ENCODE measurements at places on chromosomes 16 and 17.

DNA sequence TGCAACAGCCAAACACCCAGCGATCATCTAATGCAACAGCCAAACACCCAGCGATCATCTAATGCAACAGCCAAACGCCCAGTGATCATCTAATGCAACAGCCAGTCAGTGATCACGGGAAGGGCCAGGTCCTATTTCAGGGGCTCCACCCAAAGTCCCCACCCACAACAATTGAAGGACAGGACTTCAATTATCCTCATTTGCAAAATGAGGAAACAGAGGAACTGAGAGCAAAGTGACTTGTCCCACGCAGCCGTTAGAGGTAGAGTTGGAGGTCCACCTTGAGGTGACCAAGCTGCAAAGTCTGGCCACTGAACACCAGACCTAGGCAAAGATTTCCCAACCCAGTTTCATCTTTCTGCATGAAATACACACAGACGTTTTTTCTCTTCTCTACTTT lies 3.7 kb downstream of the ZG16B start:
- DNase-seq, result no peak

DNA sequence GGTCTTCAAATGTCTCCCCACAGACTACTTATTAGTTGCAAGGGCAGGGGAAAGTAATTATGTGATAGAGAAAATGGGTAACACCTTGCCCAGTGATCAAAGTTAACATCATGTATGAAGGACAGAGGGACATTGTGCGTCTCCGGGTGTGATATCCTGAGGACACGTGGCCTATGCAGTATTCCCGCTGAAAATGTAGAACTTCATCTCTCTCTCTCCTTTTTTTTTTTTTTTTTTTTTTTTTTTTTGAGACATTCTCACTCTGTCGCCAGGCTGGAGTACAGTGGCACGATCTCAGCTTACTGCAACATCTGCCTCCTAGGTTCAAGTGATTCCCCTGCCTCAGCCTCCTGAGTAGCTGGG lies 7.9 kb upstream of the CUEDC1 start:
- no peak for DNase-seq

DNA sequence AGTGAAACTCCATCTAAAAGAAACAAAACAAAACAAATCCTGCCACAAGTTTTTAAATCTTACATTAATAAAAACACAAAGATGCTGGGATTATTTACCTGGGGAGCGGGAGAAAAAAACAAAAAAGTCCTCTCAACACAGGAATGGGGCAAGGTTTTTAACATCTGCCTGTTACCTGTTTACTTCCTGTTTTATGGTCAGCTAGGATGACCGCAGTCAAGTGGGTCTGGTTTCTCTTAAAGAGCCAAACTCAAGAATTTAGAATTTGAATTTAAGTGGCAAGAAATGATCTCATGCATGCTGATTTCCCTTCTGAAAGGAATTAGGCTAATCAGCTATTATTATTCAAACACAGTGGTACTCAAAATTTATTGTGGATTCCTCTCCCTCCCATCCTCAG lies 39.7 kb upstream of the TBC1D3K start:
- DNase-seq, result no peak

DNA sequence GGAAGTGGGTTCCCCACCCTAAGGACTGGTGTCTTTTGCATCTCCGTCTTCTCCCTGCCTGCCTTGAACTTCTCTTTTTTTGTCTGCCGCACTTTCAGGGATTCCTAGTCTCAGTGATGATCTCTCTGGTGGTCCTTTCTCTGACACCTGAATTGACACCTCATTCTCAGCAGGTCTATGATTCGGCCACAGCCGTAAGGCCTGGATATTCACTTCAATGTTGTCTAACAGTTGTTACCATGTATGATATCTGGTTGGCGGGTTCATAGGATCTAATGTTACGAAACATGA lies 25.1 kb upstream of the SLC47A1 start:
- no peak for DNase-seq

DNA sequence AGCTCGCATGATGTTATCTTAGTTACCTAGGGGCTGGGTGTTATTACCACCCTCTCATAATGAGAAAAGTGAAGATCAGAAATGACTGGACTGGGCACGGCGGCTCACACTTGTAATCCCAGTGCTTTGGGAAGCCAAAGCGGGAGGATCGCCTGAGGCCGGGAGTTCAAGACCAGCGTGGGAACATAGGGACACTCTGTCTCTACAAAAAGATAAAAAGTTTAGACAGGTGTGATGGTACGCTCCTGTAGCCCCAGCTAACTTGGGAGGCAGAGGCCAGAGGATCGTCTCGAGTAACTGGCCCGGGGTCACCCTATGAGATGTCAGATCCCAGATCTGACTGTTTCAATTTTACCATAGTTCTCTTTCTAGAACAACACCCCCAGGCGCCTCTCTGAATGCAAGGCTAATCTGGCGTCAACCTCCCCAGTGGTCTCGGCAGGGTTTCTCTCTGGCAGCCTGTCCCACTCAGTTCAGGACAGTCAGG lies 1.9 kb upstream of the CCDC102A start:
- no peak for DNase-seq

- DNase-seq, result no peak
These were observed 4.6 kb downstream of the KIFC3 start for GRCh38 chr16:57797526-57798266.

GRCh38 chr16:51337662-51338061 lies 186.6 kb upstream of the SALL1 start:
- DNase-seq, result no peak

DNA sequence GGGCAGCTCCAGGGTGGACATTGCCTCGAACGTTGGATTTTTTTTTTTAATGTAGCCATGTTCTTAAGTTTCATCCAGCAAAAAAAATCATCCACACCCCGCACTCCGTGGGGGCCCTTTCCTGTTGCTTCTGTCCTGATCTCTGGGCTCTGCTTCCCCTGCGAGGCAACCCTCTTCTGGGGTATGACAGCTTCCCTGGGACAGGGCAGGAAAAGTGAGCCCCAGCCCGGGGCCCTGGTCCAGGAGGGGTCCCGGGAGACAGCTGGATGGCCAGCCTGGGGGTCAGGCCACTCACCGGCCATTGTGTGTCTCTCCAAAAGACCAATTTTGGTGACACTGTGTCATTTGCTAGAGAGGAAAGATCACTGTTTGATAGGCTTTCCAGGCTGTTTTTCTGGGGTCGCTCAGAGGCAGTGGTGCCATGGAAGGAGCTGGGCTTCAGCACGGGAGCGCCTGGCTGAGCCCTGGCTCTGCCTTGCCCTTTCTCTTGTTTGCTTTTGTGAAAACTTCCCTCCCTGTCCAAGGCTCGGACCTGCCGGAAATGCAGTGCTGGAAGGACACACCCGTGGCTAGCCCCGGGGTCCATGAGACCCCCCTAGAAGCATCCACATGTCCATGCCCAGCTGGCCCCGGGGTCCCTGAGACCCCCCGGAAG lies 41.0 kb upstream of the CHMP6 start:
- DNase-seq, result no peak

DNA sequence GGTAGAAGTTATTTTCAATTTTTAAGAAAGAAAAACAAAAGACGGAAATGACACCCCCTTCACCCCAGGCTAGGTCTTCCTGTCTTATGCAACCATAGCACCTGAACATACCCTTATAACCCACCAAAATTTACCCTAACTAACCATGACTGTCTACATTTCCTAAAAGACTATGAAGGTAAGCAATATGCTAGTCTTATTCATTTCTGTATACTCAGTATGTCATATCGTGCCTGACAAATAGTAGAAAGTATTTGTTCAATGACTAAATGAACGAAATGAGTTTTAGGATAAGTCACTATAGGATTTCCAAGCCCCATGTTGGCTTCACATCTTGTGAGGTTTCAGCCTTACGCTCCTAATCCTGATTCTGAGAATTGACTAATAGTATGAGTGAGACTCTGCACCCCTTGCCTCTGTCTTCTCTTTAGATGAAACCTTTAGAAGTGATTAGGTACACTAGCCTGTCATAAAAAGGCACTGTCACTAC lies 6.5 kb downstream of the ADAT1 start:
- DNase-seq, result no peak

DNA sequence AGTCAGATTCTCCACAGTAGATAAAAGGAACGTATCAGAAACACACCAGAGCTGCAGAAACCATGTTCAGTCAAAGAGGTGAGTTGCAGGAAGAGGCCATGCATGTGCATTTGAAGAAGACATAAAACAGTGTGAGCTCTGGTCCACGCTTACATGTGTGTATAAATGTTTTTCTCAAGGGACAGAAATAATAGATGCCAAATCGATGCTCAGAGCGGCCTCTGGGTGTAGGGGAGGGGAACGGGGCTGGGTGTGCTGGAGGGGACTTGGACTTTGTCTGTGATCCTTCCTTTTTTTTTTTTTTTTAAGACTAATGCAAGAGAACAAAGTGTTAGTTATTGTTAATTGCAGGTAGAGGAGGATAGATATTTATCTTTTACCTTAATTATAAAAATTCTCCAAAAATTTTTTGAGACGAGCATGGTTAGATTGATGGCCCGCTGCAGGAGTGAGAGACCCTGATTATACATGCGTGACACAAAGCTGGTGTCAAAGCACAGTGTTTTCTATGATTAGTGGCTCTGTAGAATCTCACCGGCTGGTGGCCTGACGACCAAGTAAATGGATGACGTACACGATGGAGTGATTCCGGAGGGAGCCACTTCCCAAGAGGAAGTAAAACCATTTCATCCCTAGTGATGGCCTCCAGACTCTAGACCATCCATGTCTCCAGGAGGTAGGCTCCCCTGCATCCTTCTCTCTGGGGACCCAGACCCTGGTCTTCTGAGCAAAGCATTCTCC lies 240.2 kb downstream of the ENGASE start:
- DNase-seq, result no peak

DNA sequence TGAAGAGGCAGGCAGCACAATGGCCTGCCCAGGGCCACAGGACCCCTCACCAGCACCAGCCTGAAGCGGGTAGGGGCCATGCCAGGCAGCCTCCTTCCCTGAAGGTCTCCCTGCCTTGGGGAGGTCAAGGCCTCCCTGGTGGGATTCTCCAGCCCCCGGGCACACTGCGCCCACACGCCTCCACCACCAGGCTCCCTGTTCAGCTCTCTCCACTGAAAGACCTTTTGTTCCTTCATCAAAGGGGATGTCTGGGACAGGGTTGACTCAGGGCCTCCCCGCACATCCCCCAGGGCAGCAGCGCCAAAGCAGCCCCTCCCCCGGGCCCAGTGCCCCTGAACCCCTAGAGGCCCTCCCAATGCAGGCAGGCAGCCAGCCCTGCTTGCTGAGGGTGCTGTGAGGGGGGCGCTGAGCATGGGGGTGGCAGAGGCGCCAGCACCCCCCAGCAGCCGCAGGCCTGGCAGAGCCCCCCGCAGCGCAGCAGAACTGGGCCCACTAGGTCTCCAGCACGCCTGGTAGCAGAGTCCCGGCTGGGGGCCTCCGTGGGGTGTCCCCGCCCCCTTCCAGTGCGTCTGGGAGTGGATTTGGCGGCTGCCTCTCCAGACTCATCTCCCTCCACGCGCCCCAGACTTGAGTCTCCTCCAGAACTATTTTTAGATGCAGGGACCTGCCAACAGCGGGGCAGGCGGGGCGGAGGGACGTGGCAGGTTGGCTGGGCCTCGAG lies 13.1 kb downstream of the BCAR1 start:
- DNase-seq, result peak; percentile 85

DNA sequence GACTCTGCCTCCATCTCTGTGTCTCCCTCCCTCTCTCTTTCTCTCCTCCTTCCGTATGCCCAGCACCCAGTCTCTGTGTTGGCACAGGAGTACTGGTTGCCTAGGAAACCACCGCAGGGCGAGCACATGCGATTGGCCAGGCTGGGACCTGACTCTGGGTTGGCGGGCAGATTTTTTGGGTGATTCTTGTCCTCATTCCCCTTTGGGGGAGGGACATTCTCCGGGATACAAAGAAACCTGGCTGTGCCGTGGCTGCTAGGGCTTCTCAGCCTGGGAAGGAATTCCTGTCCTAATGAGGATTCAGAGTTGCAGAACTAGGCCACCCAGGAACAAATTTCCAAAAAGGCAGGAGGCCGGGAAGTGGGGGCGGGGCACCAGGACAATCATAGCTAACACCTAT lies 168.9 kb downstream of the SHISA9 start:
- no peak for DNase-seq

DNA sequence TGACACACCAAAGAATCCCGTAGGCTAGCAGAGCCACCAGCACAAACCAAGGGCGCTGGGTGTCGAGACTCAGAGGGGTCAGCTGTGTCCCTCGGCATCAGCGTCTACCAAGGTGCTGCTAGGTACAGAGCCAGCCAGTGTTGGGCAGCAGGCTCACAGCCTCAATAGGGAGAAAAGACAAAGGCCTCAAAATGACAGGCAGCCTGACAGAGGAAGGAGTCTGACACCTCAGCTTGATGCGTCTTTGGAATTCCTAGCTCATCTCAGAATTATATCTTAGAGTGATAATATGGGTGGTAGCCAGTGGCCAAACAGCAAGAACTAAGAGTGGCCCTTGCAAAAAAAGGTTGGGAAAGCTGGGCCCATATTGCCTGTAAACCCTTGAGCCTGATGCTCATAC lies 45.9 kb downstream of the HS3ST3B1 start:
- no peak for DNase-seq

DNA sequence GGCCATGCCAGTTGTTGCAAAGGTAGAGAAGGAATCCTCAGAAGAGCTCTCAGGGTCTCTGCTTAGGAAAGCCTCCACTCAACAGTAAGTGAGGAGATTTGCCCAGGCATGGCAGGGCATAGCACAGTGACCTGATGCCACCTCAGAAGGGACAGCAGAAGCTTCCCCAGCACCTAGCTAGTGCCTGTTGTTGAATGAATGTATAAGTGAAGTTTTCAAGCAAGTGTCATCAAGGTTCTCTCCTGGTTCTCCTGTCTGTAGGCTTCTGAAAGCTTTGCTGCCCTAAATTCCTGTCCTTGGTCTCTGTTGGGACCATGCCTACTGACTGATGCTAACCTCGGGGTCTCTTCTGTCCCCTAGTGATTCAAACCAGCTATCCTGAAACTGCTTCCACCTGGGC lies 114.9 kb upstream of the TBX2 start:
- no peak for DNase-seq

DNA sequence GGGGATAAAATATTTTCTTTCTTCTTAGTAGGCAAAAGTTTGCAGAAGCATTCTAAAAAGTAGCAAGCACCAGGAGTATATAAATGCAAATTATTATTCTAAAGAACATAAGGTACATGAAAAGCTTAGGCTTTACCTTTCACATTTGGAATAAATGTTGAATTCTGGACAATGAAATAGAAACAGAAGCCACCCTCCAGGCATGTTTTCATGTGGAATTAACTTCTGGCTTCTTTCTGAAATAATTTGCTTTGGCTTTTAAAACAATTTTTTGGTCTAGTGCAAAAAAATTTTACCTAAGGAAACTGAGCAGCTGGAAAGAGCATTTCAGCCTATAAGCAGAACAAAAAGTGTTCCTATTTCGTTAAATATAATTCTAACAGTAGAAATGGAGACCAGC lies 109.5 kb upstream of the CORO6 start:
- no peak for DNase-seq

- no peak for DNase-seq
These were observed 139.4 kb upstream of the ERCC4 start for GRCh38 chr16:13780406-13781168.

GRCh38 chr17:56165072-56165641 lies 11.9 kb downstream of the ANKFN1 start:
- peak; percentile 66 for DNase-seq

- no peak for DNase-seq
These were observed 102.2 kb downstream of the RAB11FIP4 start for GRCh38 chr17:31493656-31494155.

- DNase-seq, result no peak
These were observed 298.6 kb upstream of the PSMD7 start for GRCh38 chr16:73997971-73998370.
